ENCODE measurements at places on chromosomes 12 and 14.

DNA sequence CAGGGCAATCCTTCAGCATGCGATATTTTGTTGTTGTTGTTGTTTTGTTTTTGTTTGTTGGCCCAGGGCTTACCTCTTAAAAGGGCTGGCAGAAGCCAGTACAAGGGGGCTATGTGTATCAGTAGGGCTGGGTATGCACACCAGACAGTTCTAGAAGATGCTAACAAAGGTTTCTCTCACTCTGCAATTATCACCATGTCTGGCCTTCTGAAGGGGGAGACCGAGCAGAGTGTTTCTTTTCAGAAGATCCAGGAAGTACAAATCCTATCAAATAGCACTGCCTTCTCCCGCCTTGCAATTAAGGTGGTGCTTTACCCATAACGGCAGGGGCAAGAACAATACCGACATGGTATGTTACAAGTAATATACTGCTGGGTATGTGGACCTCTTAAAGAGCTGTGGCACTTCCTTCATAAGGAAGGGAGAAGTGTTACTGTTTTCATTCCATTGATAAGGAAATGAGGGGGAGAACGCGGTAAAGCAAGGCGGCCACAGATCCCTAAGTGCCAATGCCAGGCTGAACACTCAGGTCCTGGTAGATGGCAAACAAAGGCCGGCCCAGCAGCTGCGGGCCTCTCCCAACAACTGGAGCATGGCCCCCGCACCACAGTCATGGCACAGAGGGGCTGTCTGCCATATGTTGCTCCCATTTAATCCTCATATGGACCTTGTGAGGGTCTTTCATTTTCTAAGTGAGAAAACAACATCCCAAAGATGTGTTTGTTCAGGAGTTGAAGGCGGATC is 19.2 kb upstream of the CACNA2D4 start:
- peak; percentile 52 for DNase-seq

GRCh38 chr12:129440278-129440677 is 463.5 kb downstream of the TMEM132D start:
- DNase-seq: no peak

DNA sequence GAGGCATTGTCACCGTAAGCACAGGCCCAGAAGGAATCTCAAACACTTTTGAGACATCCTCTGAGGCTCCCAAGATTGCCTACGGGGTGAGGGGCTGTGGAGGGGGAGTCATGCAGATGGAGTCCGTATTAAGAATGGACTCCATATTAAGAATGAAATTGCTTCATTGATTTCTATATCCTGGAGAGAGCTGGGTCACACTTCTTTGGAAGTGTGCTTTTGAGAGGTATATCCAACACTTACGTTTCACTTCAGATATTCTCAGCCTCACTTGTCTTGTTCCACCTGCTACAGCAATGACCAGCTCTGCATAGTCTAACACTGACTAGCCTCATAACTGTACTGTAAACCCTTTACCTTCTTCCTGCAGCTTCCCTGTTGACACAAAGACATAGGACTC is 62.6 kb upstream of the ARHGAP5 start:
- no peak for DNase-seq

GRCh38 chr12:51198568-51199365 is 19.1 kb downstream of the POU6F1 start:
- DNase-seq: no peak

GRCh38 chr12:113106361-113106760 is 29.2 kb downstream of the RASAL1 start:
- no peak for DNase-seq

- no peak for DNase-seq
These were observed 194.0 kb downstream of the FOXA1 start for GRCh38 chr14:37401093-37401492.

DNA sequence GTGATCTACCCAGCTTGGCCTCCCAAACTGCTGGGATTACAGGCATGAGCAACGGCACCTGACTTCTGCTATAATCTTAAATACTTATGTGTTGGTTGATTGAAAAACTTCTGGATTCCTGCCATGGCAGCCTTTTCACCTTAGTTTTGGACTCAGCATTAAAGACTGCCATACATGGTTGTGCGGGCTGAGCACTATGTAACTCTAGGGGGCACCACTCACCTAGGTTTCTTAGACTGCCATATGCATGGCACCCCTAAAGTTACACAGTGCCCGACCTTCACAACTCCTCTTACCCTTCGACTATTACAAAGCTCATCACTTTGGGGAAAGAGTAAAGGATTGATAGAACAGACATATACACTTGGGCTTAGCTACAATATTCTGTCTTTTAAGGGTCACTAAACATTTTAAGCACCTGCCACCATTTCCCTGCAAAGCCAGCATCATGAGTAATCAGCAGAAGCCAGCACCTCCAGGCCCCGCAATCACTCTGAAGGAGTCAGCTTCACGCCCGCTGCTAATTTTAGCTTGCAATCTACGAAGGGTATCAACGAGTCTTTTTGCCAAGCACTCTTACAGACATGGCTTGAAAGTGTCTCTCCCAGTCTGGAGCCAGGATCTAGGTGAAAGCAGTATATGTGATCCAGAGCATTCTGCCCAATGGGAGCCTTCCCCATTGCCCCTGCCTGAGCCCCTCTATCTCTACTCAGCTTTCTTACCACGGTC is 59.8 kb downstream of the SUDS3 start:
- peak; percentile 9 for DNase-seq

DNA sequence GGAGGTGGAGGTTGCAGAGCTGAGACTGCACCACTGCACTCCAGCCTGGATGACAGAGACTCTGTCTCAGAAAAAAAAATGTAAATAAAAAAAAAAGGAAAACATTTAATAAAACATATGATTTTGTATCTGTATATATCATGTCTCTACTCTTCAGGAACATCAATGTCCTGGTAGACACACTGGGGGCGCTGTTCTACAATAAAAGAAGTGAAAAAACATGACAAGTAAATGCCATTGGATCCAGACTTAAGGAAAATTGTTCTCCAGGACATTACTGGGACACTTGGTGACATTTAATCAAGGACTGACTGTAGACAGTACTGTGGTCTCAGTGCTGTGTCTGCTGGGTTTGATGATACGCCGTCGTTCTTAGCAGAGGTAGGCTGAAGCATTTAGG is 15.5 kb upstream of the KLC1 start:
- DNase-seq: no peak

- DNase-seq: no peak
These were observed 58.4 kb downstream of the CCDC91 start for GRCh38 chr12:28248555-28249145.

DNA sequence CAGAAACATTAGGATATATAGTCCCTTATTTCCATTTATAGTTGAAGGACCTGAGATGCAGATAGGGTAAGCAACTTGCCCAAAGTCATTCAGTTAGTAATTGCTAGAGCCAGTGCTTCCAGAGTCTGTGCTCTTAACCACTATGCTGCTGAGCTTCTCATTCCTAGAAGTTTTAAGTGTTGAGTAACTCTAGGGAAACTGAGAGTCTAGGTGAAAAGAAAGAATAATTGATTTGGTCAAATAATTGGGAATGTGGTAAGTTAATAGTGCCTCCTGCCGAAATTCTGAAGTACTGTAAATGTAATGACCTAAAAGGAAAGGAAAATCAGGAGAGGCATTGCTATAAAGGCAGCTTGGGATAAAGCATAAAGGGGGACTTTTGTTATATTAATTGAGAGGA is 14.1 kb downstream of the PYROXD1 start:
- no peak for DNase-seq

- DNase-seq: no peak
These were observed 1.2 kb downstream of the KRT3 start for GRCh38 chr12:52794479-52795331.

DNA sequence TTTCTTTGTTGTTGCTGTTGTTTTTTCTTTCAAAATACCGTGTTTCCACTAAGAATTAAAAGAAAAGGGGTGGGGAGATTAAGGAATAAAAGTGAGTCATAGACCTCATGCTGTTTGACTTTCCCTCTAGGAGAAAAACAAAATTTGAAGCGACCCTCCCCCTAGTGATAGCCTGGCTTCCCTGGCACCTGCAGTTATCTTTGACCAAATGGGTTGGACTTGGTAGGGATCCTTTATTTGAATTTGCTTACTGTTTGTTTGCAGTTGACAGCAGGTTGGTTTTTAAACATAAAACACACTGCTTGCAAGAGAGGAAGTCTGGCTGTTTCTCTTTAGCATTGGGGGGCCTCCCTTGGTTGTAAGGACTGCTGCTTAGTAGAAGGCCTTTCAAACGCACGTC is 14.0 kb downstream of the OTX2 start:
- no peak for DNase-seq

GRCh38 chr14:71645656-71646055 is 286.6 kb upstream of the RGS6 start:
- DNase-seq: no peak

- DNase-seq: no peak
These were observed 55.1 kb downstream of the BRMS1L start for GRCh38 chr14:35881280-35881679.

GRCh38 chr12:44837114-44837755 is 38.9 kb downstream of the NELL2 start:
- DNase-seq: no peak

DNA sequence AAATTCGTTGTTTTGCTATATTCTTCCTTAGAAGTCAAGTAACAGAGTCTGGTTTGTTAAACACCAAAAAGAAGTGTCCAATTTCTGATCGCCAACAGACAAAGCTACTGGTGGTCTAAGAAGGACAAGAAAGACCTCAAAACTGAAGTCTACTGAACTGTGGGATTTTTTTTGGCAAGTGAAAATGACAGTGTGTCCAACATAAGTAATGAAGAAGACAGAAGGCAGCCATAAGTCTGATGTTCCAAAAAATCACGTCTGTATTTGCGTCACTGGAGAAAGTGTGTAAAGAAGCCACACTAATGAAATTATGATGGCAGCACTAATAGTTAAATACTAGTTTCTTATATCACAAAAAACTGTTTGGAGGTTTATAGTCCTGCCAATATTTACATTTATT is 32.6 kb downstream of the WASHC3 start:
- DNase-seq: no peak

GRCh38 chr12:112319395-112319794 is 62.8 kb downstream of the HECTD4 start:
- DNase-seq: no peak

DNA sequence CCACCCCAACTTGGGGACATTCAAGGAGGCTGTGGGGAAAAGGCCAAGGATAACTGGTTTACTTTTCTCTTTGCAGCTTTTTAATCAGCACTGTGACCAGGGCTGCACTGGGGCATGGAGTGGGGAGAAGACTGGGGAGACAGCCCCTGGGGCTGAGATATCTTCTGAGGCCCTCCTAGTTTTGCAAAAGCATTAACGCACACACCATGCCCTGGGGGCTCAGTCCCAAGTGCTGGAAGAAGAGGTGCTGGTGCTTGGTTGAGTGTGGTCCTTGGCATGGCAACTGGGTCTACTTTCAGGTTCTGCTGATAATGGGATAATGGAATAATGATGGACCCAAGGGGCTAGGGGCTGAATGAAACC is 9.4 kb upstream of the SMARCD1 start:
- DNase-seq: no peak

GRCh38 chr12:31742891-31743290 is 14.1 kb upstream of the AMN1 start:
- DNase-seq: peak; percentile 43

DNA sequence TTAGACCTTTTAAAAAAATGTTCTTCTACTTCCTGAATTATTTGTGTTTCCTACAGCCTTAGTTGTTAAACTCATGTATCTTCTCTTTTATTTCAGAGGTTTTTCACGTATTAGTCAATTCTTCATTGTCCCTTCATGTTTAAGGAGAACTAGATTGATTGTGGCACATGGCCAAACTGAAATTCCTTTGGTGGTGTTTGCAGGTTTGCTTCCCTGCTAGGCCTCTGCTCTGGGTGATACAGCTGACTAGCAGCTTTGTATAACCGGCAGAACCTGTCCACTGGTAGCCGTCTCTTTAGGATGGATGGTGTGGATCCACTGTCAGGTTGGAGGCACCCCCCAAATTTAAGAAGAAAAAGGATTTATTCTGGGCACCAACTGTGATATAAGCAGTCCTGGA is 262.1 kb downstream of the FBXL14 start:
- DNase-seq: no peak

GRCh38 chr12:49027846-49028555 is 9.4 kb upstream of the PRKAG1 start:
- DNase-seq: no peak

DNA sequence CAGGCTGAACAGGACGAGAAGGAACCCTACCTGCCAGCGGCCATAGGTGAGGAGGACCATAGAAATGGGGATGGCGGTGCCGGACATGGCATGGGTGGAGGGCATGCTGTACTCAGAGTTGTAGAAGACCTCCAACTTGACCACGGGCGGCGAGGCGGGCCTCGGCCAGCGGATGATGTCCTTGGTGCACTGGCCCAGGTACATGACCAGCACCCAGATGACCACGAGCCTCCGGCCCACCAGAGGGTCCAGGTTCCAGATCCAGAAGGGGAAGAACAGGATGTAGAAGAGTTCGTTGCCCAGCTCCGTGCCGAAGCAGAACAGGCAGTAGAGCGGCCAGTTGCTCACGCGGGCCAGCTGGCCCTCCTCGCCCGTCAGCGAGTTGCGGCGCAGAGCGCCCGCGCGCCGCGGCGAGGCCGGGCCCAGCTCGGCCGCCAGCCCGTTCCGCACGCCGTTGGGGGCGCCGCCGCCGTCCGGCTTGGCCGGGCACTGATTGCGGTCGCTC is 582 bp downstream of the SGPP1 start:
- DNase-seq: peak; percentile 39

- no peak for DNase-seq
These were observed 35.7 kb upstream of the ATP2A2 start for GRCh38 chr12:110245369-110245772.

GRCh38 chr14:98262566-98262965 is 1009.4 kb downstream of the BCL11B start:
- no peak for DNase-seq

GRCh38 chr12:95371571-95371970 is 102.4 kb upstream of the METAP2 start:
- no peak for DNase-seq

DNA sequence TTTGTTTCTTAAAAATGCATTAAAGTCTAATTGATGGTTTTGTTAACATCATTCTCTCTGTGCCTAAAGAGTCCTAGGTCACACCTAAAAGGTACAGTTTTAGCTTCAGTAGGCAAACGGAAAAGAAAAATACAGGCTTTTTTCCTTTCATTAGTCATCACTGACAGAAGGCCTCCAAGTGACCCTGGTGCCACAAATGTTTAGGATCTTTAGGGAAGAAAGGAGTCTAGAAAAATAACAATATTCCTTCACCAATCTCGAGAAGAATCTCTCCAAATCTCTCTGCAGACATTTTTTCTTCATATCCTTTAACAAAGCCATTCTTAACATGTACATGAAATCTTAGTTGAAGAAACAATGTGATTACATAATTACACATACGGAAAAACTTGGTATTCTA is 2.0 kb downstream of the DENND5B start:
- peak; percentile 22 for DNase-seq

DNA sequence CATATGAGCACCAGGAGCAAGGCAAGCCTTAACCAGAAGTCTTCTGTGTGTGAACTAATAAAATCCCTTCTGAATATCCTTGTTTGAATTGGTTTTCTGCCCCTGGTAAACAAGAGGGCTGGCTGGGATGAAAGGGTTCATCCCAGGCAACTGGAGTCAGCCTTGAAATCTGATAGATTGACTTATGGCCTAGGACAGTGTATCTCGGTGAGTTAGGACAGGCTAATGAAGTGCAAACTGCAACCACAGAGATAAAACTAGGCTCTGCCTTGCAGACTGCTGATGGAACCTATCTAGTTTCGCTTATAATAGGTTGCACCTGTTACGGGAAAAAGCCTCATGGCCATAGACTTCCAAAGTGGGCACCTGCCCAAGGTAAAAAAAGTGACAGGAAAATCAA is 451.9 kb upstream of the NOVA1 start:
- DNase-seq: no peak

- DNase-seq: no peak
These were observed 527.0 kb upstream of the ATP2B1 start for GRCh38 chr12:90235642-90236041.

- peak; percentile 46 for DNase-seq
These were observed 93.9 kb downstream of the FAR2 start for GRCh38 chr12:29242921-29243431.

Measured in pons (tissue), 1 donor.